ENCODE measurements at places on chromosomes 4 and X.
A peak's percentile ranks its signal among the peaks of the same experiment; 100 is the strongest.

GRCh38 chr4:143641361-143641760 lies 59.1 kb downstream of the FREM3 start:
- DNase-seq = no peak

DNA sequence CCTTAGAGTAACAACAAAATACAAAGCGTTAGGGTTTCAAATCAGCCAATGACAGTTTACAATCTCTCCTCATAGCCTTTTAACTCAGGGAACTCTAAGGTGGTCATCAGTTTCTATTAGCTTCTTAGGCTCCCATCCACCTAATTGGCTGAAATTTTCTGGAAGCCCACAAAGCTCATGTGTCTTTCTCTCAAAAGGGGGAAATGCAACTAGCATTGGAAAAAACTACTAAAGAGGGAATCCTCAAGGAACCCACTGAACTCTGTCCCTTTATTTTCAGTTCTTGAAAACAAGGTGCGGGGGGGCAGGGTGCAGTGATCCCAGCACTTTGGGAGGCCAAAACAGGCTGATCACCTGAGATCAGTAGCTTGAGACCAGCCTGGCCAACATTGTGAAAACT lies 56.4 kb downstream of the PDGFC start:
- DNase-seq = peak; percentile 31

- DNase-seq = peak; percentile 13
These were observed 13.8 kb upstream of the CLDN34 start for GRCh38 chrX:9953396-9953795.

- no peak for DNase-seq
These were observed 149.1 kb downstream of the MAGEB17 start for GRCh38 chrX:16316331-16316730.

GRCh38 chr4:186606591-186606992 lies 51.2 kb upstream of the MTNR1A start:
- no peak for DNase-seq

GRCh38 chr4:66636349-66636748 lies 909.0 kb downstream of the CENPC start:
- DNase-seq = no peak

GRCh38 chrX:24355095-24355494 lies 5.3 kb upstream of the SUPT20HL1 start:
- no peak for DNase-seq

GRCh38 chr4:13694256-13694655 lies 66.7 kb upstream of the BOD1L1 start:
- DNase-seq = no peak

GRCh38 chrX:79466636-79467035 lies 99.5 kb upstream of the ITM2A start:
- no peak for DNase-seq

DNA sequence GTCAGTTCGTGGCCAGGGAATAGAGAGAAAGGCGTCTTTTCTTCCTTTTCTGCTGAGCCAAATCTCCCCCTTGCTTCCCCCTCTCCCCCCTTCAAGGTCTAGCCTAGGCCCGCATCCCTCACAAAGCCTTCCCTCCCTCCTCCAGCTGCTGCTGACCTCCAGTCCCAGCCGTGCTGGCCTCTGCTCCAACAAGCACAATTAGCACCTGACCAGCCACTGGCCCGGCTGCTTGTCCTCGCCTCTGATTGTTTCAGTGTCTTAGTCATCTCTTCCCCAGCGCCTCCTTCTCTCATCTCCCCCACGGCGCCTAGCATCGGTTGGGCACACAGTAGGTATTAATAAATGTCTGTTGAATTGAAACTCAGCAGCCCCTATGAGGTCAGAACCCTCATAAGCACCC lies 4.2 kb downstream of the ELF4 start:
- no peak for DNase-seq

DNA sequence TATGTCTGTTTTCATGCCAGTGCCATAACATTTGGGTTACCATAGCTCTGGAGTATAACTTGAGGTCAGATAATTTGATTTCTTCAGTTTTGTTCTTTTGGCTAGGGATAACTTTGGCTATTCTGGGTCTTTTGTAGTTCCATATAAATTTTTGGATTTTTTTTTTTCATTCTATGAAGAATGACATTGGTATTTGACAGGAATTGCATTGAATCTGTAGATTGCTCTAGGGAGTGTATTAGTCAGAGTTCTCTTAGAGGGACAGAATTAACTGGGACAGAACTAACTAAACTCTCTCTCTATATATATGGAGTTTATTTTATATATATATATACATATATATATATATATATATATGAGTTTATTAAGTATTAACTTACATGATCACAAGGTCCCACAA lies 32.2 kb upstream of the SLIT2 start:
- DNase-seq = no peak

- DNase-seq = peak; percentile 25
These were observed 144.9 kb downstream of the POLA1 start for GRCh38 chrX:24838629-24839028.

DNA sequence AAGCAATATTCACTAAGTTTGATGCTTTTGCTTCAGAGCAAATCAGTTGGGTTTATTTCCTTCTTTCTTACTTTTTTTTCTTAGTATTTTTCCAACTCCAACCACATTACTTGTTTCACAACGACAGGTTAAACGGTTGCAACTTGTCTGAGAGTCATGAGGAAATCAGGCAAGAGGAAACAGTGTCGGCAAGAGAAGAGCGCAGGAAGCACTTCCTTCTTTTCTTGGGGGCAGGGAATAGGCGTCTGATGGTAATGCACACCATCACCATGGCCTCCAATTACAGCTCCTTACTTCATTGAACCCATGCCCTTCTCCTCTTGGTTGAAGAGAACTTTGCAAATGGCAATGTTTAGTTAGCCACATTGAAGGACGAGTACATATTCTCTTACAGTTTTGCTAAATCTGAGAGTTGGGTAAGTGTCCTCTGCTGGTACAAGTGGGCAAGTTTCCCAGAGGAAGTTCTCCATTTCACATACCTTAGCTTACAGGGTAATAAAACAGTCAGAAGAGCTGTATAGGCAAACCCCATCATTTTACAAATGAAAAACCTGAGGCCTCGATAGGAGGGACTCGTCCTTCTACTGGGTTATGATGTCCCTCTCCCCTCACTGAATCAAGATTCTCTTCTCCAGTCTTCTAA lies 8.3 kb upstream of the CXCL8 start:
- peak; percentile 85 for DNase-seq

DNA sequence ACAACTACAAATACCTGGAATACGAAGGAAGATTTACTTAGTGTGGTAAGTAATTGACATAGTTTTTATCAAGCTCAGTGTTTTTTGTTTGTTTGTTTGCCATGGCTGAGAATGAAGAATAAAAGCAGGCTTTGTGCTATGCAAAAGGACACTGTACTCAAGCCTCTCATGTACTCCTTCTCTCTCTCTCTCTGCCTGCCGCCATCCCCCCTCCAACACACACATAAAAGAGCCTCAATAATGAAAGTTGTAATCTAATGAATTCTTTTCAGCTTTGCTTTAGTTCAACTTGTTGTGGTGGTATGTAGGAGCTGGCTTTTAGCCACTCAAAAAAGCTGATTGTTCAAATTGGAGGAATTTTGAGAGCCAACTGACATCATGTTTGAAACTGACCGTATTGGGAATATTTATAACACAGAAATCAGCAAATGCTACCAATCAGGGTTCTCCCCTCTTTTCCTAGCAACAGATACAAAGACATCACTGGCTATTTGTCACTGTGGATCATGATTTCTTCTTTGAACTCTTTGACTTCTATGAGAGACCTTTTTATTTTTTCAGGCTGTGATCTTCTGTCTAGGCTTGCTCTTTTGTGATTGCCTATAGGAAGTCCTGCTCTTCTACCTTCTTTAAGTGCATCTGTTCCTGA lies 1148.8 kb downstream of the RAPGEF2 start:
- no peak for DNase-seq

- DNase-seq = no peak
These were observed 56.5 kb upstream of the ACSL1 start for GRCh38 chr4:184882276-184882675.

- no peak for DNase-seq
These were observed 19.6 kb upstream of the FAT1 start for GRCh38 chr4:186743261-186743660.

DNA sequence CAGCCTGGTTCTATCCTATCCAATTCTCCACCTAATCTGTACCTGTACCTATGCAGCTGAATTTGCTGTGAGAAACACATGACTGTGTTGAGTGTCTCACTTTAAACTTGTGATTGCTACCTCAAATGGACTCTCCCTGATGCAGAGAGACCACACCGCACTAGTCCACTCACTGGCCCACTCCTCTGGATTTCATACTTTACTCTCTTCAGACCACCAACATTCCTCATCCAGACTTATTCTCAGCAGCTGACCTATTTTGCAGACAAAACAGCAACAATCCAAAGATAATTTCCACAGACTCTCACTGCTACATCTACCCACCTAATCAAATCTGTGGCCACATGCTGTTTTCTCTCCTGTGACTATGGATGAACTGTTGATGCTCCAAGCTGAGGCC lies 45.2 kb downstream of the ACSL4 start:
- DNase-seq = no peak

DNA sequence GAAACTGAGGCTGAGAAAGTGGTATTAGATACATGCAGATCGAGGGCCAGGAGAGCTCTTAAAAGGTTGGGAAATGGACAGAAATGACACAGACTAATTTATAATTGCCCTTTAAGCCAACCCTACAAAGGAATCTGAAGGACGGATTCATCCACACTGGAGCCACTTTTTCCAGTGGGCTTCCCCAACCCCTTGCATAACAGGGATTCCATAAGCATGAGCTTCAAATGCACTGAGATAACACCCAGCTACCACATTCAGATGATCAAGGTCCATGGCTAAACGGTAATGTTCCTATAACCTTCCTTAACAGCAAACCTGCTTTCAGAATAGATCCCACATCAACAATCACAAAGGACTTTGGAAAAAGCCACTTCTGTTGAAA lies 34.2 kb downstream of the PLAC1 start:
- DNase-seq = no peak

- no peak for DNase-seq
These were observed 163.3 kb downstream of the PTCHD1 start for GRCh38 chrX:23497919-23498318.

DNA sequence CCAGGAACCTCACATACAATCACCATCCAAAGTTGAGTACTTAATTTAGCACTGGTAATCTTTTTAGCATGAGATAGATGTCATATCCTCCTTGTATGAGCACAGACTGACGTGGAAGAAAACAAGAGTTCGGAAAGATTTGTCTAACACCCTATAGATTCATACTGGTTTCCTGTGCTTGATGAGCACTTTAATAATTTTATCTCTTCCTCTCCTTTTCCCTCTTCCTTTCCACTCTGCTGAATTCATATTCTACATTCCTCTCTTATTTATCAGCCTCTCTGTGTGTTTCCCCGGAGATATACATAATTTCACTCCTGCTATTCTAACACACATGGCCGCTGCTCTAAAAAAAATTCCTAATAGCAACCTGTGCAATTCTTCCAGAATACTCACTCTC lies 273.9 kb downstream of the AFF2 start:
- DNase-seq = no peak

DNA sequence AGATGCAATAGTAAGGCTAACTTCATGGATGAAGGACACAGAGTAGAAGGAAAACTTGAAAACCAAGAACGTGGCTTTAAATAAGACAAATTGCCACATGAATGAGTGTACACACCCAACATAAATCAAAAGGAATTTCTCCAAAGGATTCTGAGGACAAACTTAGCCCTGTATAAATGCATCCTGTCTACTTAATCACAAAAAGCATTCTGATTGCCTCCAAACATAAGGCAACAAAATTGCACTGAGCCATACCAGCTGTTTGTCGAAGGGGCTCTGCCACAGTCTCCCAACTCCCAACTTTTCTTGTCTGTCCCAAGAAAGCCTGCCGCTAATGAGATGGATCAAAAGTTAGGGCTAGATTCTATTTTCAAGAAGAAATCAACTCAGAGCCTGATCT lies 194.3 kb downstream of the SOWAHB start:
- DNase-seq = no peak

- DNase-seq = no peak
These were observed 135.2 kb downstream of the SLIT2 start for GRCh38 chr4:20386906-20387305.

GRCh38 chrX:18855919-18856644 lies 127.8 kb downstream of the PHKA2 start:
- peak; percentile 24 for DNase-seq

DNA sequence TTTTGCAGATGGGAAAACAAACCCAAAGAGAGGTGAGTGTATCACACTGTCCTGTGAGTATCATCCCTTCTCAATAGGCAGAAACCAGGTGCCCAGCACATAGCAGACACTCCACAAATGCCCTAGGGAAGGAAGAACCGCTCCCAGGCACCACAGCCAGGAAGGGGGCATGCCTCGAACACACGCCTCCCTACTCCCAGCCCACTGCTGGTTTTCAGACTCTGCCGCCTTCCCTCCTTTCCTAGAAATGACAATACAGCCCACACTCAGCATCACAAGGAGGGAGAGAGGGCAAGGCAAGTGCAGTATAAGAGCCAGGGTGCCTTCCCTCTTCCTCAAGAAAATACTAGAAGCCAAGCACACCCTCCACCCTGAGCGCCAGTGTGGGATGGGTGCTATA lies 16.2 kb downstream of the JAKMIP1 start:
- no peak for DNase-seq

DNA sequence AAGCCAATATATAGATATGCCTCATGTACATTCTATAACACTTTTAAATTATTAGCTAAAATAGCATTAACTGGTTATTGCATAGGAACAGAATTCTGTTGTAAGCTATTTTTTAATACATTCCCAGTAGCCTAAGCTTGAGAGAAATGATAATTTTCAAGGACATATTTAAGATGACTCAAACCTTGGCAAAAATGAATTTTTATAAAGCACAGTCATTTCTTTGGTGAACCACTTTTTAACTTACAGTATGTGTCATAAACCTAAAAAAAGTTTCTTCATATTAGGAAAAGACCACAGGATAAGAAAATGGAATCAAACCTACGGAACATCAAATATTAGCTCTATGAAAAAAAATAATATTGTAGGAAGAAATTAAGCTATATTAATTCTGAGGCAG lies 986.3 kb downstream of the STIM2 start:
- DNase-seq = no peak

- no peak for DNase-seq
These were observed 23.7 kb downstream of the SULT1E1 start for GRCh38 chr4:69836287-69836686.

GRCh38 chr4:26343038-26343398 lies 22.2 kb downstream of the RBPJ start:
- DNase-seq = no peak

GRCh38 chrX:7480721-7481120 lies 332.8 kb upstream of the PUDP start:
- no peak for DNase-seq

GRCh38 chrX:27571164-27571563 lies 19.0 kb upstream of the DCAF8L2 start:
- DNase-seq = no peak

Measured in suppressor macrophage treated with lipopolysaccharide for 4 hours (primary cell).